ENCODE measurements at places on chromosomes 12 and 14.
A peak's percentile ranks its signal among the peaks of the same experiment; 100 is the strongest.

DNA sequence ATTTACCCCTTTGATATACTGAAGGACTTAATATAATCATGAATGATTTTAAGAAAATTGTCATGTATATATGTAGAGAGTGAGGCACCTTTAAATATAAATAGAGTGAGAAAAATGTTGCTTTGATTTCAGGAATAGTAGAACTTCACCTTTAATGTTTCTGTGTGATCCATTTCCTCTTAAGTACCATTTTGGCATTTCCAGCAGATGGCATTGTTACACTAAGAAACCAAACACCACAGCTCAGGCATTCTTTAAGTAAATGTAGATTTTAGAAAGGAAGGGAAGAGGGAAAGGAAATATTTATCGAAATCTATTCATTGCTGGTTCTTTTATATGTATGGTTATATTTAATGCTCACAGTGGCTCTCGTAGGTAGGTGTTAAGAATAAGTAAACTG, 556.7 kb upstream of the FBXO33 start:
- DNase-seq: peak; percentile 59

DNA sequence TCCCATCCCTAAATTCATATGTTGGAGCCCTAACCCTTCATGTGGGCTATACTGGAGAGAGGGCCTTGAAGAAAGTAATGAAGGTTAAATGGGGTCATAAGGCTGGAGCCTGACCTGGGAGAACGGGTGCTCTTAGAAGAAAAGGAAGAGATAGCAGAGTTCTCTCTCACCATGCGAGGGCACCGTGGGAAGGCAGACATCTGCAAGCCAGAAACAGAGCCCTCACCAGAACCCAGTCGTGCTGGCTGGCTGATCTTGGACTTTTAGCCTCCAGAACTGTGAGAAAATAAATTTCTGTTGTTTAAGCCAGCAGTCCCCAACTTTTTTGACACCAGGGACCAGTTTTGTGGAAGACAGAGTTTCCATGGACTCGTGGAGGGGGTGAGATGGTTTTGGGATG, 149.3 kb downstream of the ATP23 start:
- DNase-seq: no peak

GRCh38 chr14:102905116-102906108, 17.1 kb upstream of the AMN start:
- no peak for DNase-seq

- no peak for DNase-seq
Observed at GRCh38 chr14:72318648-72319047, 386.4 kb downstream of the RGS6 start.

DNA sequence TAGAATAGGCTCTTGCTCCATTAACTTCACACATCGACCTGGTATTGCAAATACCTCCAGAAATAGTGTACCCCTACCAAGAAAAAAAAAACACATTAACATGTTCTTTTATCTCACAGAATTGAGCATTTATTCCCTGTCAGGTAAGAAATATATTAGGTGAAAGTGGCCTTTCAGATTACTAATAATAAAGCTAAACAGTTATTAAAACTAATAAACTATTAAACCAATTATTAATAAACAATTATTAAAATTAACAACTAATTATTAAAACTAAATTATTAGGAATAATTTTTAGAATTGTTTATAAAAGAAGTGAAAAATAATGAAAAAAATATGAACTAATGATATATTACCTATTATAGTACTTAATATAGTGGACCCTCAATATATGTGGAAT, 7.2 kb upstream of the AK7 start:
- no peak for DNase-seq

DNA sequence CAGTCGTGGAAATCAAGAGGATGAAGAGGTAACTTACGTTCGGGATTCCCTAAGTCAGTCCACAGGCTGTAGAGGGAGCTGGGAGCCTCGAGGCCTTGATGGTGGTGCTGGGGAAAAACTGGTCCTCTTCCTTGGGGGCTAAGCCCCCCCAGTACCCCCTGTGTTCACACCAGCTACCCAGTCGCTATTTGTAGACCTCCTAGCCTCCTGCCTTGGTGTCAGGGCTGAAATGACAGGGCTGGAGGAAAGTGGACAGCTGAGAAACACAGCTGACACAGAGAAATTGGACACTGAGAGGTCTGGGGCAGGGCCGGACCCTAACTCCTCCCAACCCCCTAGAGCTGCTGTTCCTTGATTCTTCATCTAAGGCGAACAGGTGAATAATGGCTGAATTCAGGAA, at the start of gene STAC3:
TSS of gene STAC3 (minus strand) at position 232 of the 400 bp plus-strand sequence. CDS start 1,551 bp downstream, outside the sequence.
- DNase-seq: no peak

DNA sequence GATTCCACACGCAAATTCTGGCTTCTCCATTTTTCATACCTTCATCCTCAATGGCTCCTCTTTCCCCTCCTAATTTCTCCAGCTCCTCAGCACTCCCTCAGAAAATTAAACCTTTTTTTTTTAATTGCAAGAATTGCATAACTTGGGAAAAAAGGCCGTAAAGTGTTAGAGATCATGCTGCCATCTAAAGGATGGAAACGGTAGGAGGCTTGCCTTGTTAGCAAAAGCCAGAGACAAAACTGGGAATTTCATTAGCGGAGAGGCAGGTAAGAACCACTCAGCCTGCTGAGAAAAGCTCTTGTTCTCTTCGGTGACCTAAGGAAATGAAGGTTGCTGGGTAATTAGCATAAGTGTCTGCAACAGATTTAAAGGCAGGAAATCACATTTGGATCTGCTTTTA, 204.3 kb downstream of the AEBP2 start:
- no peak for DNase-seq

DNA sequence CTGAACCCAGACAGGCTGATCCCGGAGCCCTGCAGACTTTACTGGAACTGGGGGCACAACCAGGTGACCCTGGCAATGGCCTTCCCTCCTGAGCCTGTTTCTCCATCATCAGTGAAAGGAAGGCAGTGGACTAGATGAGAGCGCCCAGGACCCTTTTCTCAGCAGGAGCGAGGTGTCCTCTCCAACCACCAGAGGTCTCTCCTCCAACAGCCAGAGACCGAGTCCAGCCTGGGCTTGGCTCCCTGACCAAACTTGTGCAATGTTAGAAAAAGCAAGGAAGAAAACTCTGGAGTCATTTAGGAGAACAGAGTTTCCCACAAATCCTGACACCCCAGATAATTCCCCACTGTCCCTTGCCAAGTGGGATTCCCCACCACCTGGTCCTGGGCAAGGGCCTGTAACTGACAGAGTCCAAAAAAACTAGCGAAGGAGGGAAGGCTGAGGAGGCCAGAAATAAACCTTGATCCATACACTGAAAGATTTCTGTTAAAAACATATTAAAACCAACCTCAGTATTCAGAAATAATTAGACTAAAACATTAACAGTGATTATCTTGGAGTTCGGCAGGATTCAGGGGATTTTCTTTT, 9.0 kb downstream of the RPS6KL1 start:
- DNase-seq: no peak

DNA sequence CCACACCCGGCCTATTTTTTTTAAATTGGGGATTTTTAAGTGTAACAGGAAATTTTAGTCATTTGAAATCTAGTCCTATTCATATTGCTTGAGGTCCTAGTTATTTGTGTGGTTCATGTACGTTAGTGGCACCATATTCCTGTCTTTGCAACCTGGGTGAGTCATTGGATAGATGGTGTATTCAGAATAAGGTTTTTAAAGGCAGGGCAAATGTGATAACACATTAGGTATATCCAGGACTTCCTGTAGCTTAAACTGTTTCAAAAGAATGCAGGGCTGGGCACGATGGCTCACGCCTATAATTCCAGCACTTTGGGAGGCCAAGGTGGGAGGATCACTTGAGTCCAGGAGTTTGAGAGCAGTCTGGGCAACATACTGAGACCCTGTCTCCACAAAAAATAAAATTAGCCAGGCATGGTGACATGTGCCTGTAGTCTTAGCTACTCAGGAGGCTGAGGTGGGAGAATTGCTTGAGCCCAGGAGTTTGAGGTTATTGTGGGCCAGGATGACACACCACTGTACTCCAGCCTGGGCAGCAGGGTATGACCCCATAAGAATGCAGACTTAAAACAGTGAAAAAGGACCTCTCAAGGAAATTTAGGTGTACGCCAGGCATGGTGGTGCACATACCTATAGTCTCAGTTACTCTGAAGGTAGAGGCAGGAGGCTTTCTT, 8.1 kb downstream of the ATP6V0A2 start:
- no peak for DNase-seq

DNA sequence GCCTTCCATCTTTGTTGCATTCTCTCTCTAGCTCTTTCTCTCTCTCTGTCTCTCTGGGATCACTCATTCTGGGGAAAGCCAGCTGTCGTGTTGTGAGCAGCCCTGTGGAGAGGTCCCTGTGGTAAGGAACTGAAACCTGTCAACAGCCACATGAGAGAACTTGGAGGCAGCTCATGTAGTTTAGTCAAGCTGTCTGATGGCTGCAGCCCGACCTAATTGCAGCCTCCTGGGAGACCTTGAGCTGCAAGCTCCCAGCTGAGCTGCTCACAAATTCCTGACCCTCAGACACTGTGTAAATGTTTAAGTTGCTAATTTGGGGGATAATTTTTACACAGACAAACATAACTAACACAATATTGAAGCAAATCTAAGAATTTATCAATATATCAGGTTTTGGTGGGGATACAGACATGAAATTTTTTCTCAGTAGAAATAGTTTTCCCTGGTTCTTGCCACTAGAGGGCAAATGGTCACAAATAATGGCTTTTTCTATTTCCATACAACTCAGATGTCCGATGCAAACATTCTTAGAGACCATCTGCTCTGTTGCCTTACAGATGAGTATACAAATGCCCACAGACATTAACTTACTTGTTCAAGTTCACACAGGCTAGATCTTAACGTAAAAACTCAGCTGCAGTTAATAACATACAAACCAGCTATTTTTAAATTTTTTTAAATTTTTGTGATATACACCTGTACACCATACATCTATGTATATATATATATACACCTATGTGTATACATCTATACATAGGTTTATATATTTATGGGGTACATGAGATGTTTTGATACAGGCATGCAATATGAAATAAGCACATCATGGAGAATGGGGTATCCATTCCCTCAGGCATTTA, 15.5 kb upstream of the KRR1 start:
- DNase-seq: peak; percentile 64

DNA sequence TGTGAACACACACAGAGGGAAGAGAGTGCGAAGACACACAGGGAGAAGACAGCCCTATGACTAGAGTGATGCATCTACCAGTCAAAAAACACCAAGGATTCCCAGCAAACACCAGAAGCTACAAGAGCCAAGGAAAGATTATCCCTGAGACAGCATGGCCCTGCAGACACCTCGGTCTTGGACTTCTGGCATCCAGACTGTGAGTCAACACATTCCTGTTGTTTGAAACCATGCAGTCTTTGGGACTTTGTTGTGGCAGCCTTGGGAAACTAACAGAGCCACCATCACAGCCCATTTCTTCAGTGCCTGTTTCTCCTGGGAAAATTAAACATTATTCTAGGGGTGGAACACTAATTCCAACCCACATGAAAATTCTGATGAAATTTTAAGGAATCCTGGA, 220.6 kb downstream of the GXYLT1 start:
- DNase-seq: no peak

GRCh38 chr12:26317942-26318575, 122.7 kb downstream of the SSPN start:
- DNase-seq: no peak

DNA sequence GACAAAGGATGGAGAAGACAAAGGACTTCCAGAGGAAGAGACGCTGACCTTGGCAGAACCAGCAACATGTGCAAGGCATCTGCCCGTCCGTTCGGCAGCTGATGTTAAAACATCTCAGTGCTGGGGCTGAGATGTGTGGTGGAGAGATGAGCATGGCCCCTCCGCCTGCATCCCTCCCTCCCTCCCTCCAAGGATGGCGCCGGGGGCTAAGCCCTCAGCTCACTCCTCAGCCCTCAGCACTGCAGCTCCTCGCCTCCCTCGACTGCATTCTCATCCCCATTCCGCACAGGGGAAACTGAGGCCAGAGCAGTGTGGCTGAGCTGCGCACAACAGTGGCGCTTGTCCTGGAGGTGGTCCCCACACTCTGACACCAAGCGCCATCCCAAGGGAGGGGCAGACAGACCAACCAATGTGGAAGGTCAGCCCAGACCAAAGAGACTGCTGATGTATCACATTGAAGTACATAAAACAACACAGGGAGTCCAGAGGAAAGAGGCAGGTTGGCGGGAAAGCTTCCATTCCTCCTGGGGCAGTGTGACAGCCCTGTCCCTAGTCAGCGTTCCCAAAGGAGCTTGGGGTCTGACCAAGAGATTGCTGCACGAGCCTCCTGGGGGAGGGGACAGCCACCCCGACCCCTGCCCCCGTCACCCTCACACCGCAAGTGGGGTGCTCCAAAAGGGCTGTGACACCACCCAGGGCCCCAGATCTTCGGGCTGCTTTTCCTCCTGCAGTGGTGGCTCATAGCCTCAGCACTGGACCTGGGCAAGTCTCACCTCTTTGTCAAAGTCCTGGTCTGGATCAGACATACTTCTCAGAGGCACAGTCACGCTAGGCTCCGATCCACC, 15.1 kb downstream of the AMN start:
- DNase-seq: no peak

DNA sequence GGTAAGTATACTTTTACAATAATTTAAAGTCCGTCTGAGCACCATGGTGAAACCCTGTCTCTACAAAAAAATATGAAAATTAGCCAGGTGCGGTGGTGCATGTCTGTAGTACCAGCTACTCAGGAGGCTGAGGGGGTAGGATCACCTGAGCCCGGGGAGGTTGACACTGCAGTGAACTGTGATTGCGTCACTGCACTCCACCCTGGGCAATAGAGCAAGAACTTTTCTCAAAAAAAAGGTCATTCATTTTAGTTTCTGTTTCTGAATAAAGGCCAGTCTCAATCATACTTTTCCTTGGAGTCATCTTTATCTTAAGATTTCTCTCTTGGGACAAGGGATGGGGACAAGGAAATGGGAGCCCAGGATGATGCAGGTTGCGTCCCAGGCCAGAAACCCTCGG, 12.9 kb downstream of the ANKRD13A start:
- DNase-seq: no peak

- DNase-seq: no peak
Observed at GRCh38 chr14:81427348-81428058, 27.4 kb upstream of the STON2 start.

DNA sequence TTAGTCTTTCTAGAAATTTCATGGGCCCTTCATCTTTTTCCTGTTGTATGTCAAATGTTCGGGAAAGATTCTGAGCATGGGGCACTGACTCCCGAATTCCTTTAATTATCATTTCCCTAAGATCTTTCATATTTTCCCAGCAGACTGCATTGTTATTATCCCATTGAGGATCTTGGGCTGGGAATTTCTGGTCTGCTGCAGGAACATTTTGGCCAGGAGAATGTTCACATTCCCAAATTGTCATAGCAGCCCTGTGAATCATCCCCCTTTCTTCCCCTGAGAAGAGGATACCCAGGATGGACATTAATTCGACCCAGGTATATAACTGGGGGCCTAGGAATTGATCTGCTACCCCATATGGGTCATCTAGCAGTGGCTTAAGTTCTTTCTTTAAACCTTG, 112.5 kb downstream of the RIN3 start:
- no peak for DNase-seq

DNA sequence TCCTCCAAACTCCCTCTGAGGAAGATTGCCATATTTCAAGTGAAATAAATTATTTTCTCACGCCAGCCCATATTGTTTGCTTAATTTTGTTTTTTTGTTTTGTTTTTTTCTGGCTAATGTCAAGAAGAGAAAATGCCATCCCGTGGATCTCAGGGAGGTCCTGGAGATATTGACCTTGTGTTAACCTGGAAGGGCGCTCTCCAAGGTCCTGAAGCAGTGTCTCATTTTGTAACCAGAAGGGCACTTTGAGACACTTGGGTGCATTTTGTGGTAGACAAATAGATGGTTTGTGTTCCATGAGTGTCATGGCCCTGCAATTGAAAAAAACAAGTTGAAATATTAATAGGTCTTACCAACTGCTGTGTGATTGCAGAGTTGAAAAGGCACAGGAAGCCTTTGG, 268.9 kb downstream of the SUDS3 start:
- DNase-seq: no peak

Data from NCI-H1105 (cell line).